ENCODE measurements at places on chromosomes 3 and 15.
A peak's percentile ranks its signal among the peaks of the same experiment; 100 is the strongest.

GRCh38 chr3:141410846-141411245 is 42.5 kb downstream of the ZBTB38 start:
- DNase-seq = no peak

DNA sequence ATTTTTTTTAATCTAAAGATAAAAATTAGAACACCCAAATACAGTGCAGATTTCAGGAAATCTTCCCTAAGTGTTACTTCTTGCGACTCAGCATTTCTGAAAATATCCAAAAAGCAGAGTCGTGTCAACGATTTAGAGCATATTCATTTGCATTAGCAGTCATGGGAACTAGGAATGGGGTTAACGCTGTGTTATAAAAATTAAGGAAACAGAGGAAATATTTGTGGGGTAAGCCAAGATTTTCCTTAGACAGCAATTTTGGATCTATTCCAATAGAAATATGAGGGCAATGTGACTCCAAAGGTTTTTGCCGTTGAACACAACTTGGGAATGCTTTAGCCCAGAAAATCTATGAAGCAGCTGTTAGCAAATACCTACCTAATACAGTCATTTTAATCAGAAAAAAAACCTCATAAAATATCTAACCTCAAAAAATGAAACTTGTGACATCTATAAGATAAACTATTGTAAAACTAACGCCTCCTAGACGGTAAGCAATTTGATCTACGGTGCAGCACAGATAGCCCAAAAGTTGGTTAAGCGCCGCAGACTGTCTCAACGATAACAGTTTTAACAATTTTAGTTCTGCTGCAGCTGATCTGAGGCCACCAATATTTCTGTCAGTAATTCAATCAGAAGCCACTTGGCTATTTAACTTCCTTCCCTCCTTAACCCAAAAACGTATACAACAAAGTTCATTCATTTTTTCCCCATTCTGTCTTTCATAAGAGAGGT is 5.8 kb upstream of the ATP11B start:
- no peak for DNase-seq

GRCh38 chr3:175985781-175986180 is 1126.6 kb downstream of the NAALADL2 start:
- DNase-seq = no peak

GRCh38 chr15:38714309-38715072 is 149.9 kb upstream of the RASGRP1 start:
- DNase-seq = no peak

- DNase-seq = peak; percentile 8
These were observed 12.5 kb upstream of the MORF4L1 start for GRCh38 chr15:78859971-78860719.

DNA sequence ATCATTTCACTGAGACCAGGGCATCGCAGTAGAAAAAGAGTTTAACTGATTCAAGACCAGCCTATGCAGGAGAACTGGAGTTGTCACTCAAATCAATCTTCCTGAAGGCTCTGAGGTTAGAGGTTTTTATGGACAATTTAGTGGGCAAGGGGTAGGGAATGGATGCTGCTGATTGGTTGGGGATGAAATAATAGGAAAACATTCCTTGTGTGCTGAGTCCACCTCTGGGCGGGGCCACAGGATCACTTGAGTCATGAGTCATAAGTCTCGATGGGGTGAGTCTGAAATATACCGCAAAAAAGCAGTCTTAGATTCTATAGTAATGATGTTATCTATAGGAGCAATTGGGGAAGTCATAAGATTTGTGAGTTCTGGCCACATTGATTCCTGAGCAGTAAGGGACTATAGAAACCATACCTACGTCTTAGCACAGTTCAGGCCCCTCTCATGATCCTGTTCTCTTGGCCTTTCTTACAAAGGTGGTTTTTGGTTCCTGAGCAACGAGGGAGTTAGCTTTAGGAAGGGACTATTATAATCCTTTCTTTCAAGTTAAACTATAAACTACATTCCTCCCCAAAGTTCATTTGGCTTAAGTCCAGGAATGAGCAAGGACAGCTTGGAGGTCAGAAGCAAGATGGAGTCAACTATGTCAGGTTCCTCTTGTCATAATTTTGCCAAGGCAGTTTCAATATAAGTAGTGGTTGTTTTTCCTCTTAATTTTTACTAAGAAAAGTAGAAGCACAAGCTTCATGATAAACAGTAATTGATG is 2.7 kb upstream of the OPA1 start:
- DNase-seq = no peak

GRCh38 chr3:143427631-143428030 is 308.1 kb downstream of the CHST2 start:
- no peak for DNase-seq

- no peak for DNase-seq
These were observed 220.7 kb downstream of the TBC1D2B start for GRCh38 chr15:77856705-77857346.

GRCh38 chr3:170109579-170110293 is 71.8 kb downstream of the PHC3 start:
- DNase-seq = no peak

GRCh38 chr3:143763564-143764162 is 84.6 kb downstream of the SLC9A9 start:
- no peak for DNase-seq
